Activated CD8-positive, alpha-beta memory T cell treated with anti-CD3 and anti-CD28 coated beads for 48 hours (primary cell): ENCODE measurements at places on chromosomes 5 and 9.

DNA sequence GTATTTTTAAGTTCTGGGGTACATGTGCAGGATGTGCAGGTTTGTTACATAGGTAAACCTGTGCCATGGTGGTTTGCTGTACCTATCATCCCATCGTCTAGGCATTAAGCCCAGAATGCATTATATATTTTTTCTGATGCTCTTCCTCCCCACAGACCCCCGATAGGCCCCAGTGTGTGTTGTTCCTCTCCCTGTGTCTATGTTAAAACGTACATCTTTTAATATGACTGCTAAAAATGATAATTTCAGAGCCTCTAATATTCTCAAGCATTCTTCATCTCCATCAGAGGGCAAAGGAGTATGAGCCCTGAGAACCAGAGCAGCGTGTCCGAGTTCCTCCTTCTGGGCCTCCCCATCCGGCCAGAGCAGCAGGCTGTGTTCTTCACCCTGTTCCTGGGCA lies at the start of gene OR1J2:
Gene OR1J2, plus strand, starts transcription at position 301 of the 400 bp plus-strand sequence. Its CDS starts 0 bp downstream, at position 301.
- DNase-seq: no peak

GRCh38 chr9:129665814-129666520 lies 520 bp downstream of the PRRX2 start:
- DNase-seq: no peak

DNA sequence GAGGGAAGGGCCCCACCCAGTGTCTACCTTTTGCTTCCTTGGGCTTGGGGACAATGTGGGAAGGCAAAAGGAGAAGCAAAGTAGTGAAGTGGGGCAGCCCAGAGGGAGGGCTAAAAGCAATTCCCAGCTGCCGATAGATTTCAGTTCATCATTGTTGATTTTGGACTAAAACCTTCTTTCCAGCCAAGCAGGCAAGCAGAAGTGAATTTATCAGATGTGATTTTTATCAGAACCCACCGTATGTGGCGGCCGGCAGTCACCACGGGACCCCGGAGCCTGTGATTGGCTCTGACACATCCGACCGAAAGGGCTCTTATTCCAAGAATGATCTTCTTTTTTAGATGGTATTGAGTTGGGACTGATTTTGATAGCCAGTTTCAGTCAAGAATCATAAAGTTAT lies 559.9 kb downstream of the PSAT1 start:
- no peak for DNase-seq

DNA sequence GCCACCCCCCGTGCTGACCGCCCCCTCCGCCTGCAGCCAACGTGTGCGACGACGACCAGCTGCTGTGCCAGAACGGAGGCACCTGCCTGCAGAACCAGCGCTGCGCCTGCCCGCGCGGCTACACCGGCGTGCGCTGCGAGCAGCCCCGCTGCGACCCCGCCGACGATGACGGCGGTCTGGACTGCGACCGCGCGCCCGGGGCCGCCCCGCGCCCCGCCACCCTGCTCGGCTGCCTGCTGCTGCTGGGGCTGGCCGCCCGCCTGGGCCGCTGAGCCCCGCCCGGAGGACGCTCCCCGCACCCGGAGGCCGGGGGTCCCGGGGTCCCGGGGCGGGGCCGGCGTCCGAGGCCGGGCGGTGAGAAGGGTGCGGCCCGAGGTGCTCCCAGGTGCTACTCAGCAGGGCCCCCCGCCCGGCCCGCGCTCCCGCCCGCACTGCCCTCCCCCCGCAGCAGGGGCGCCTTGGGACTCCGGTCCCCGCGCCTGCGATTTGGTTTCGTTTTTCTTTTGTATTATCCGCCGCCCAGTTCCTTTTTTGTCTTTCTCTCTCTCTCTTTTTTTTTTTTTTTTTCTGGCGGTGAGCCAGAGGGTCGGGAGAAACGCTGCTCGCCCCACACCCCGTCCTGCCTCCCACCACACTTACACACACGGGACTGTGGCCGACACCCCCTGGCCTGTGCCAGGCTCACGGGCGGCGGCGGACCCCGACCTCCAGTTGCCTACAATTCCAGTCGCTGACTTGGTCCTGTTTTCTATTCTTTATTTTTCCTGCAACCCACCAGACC lies 80.2 kb downstream of the NTNG2 start:
- no peak for DNase-seq

DNA sequence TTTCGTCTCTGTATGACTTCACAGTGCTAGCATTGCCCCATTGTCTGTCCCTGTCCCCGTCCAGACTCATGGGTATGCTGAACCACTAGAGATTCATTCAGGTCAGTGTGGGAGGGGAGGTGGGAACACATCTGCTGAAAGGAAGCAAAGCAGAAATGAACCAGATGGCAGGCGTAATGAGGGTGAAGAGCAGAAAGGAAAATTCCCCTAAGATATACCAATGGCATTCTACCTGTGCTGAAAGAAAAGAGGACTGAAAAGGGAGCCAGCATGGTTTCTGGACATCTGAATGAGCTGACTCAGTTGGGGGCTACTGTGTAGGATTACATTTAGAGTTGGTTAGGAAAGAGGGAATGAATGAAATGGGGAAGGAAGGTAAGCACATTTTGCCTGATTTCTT lies 678.7 kb downstream of the MAT2B start:
- DNase-seq: no peak

GRCh38 chr9:136644343-136644592 lies 18.4 kb upstream of the EGFL7 start:
- DNase-seq: no peak

- DNase-seq: no peak
Observed at GRCh38 chr5:8934455-8934854, 611.4 kb downstream of the SEMA5A start.

DNA sequence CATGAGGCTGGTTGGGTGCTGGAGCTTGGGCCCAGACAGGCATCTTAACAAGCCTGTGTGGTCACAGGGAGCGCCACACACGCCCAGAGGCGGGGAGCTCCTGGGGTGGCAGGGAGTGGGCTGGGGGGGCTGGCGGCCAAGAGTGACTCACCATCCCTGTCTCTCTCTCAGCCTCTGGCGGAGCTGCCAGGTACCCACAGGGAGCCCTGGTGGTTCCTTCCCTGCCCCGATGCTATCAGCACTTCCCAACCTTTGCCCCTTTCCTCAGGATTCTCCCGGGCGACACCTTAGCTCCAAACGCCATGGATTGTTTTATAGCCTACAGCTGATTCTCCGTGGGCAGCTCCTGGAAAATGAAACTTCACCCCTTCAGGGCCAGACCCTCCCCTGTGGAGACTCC lies 5.5 kb downstream of the SLC9A3 start:
- DNase-seq: no peak
